ENCODE measurements at places on chromosomes 16 and 17.

GRCh38 chr17:82751171-82751570 is 694 bp upstream of the TBCD start:
- DNase-seq: no peak

GRCh38 chr16:10145542-10146035 is 36.6 kb downstream of the GRIN2A start:
- no peak for DNase-seq

DNA sequence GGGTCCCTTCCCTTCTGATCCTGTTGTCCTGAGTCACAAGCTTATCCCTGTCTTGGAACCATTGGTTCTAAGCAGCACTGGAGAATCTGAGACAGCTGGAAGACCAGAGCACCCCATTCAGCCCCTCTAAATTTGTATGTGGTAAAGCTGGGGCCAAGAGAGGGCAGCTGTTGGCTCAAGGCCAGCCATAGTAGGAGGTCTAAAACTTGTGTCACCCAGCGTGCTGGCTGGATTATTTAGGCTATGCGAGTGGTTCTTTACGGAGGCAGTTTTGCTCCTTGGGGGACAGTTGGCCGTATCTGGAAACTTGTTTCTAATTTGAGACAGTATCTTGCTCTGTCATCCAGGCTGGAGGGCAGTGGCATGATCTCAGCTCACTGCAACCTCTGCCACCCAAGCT is 69.6 kb upstream of the GSE1 start:
- no peak for DNase-seq

DNA sequence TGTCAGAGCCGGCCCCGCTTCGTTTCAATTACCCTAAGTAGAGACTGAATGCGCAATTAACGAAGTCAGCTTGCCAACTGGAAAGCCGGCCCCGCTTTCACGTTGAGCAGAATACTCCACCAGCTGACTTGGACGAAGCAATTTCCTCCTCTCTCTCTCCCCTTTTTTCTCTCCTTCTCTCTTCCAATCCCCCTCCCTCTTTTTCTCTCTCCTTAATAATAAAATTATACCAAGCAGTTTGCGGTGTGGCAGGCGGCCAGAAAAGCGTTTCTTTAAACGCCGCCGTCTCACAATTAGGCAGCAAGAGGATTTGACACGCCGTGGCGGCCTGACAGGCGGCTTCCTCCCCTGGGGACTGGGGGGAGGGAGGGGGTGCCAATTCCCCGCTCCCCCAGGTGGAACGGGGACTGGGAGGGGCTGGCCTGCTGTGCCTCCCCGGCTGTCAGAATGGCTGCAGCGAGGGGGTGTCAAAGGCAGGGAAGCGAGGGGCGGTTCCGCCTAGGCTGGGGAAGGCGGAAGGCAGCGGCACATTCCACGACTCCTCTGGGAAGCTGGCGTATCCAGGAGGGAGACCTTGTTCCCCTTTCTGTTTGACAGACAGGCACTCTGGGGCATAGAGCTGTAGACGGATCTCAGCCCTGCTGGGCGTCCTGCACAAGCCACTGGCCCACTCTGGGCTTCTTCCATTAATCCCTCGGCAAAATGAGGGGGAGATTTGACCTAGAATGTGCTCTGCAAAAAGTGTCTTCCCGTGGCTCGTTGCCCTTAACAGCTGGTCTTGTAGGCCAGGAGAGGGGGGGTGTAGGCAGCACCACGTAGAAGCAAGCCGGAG is 52.7 kb downstream of the SREBF1 start:
- peak; percentile 67 for DNase-seq

DNA sequence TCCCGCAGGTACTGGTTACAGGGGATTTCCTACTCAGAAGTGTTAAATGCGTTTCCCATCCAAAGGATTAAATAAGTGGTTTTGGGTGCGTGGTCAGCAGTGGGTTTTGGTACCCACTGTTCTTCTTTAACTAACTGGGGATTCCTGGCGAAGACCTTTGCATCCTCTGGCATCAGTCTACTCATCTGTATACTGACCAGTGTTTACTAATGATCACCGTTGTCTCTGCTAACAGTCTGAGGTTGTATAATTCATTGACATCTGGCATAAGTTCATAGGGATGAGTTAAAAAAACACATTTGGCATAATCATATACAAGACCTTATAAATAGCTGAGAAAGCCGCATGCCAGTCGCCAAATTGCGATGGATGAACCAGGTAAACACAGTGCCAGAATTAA is 339.1 kb downstream of the PMP22 start:
- DNase-seq: no peak

- DNase-seq: no peak
Observed at GRCh38 chr17:61594294-61594825, 3.3 kb upstream of the NACA2 start.

GRCh38 chr17:37233036-37233435 is 142.7 kb upstream of the C17orf78 start:
- DNase-seq: no peak

DNA sequence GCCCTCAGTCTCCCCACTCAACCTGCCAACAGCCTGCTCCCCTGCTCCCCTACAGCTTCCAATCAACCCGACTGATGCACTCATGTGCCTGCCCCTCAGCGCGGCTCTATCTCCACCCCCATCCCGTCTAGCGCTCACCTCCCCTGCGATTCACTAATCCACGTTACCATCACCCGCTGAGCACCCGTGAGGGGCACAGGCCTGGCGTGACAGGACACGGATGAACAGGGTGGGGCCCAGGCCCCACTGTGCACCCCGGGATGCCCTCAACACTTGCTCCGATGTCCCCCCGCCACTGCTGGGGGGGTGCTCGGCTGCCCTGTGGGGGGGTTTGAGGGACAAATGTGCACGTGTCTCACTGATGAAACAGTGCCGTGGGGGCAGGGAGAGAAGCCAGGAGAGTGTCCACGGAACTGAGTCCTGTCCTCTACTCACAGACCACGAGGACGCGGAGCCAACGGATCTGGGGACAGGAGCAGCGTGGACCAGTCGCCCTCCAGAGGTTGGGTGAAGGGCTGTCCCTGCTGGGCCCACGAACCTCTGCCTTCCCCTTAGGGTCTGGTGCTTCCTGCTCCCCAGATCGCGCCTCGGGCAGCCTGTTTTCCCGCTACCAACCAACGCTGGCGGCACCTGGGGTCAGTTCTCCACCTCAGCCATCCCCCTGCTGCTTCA is 66.7 kb downstream of the RPH3AL start:
- DNase-seq: no peak

GRCh38 chr17:76452660-76453430 is at the start of gene UBE2O:
TSS of gene UBE2O (minus strand) at chr17:76453152. CDS start at chr17:76453141, 11 bp downstream.
- DNase-seq: peak; percentile 66

GRCh38 chr17:41535764-41536481 is 7.8 kb upstream of the KRT19 start:
- no peak for DNase-seq

DNA sequence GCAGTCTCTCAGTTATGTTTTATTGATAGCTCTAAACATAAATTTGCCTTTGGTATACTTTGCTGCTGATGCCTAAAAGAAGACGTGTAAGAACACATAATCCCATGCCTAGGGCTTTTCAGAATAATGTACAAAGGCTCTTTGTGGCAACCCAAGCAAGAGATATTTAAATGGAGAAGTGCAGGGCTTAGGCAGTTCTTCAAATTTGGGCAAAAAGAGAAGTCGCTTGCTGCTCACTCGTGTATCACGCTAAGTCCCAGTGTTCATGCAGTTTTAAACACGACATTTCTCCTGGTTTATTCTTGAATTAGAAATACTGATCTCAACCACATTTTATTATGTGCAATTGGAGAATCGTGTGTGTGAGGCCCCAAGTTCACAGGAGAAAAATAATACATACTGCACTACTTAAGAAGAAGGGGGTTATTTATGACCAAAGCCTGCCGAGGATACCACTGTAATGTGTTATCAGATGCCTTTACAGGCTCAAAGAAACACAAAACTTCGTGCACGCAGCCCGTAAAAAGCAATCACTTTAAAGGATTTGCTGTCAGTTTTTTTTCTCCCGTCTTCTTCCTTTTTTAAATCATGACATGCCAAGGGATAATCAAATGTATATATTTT is 22.5 kb upstream of the IRX6 start:
- DNase-seq: no peak
